ENCODE measurements at places on chromosomes 12 and 14. TPM values are rescaled to one million over a fixed set of nuclear protein-coding genes. Genes with fewer than 3 reads are reported as not detected.

DNA sequence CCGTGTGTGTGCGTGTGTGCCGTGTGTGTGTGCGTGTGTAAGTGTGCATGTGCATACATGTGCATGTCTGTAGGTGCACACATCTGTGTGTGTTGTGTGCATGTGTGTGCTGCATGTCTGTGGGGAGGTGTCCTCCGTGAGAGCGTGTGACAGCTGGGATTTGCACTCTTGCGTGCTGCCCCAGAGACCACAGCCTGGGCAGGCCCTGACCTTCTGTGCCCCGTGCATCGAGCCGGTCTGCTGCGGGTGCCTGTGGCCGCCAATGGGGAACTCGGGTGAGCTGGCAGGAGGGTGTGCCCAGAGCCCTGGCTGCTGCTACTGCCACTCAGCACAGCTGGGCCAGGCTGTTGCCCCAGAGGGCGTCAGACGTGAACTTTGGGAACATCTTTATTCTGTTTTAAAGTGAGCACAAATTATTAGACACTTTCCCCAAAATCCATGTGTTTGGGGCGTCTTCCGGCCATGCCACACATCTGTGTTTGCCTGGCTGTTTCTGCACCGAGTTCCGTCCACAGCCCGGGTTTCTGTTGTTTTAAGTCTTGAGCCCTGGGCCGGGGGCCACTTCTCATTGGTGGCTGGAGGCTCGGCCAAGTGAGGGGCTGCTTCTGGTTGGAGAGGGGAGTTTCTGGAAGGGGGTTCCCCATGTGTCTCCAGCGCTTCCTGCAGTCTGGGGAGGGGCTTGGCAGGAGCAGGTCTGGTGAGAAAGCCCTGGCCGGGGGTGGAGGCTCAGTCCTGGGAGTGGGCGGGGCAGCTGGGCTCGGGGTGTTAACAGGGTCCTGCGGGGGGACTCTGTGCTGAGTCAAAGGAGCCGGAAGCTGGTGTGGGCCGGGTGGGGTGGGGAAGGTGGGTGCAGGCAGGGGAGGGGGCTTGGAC lies 7.6 kb downstream of the CEP170B start:
- DNase-seq = no peak

The ZFYVE21 gene
- 27.6 TPM for total RNA-seq

DNA sequence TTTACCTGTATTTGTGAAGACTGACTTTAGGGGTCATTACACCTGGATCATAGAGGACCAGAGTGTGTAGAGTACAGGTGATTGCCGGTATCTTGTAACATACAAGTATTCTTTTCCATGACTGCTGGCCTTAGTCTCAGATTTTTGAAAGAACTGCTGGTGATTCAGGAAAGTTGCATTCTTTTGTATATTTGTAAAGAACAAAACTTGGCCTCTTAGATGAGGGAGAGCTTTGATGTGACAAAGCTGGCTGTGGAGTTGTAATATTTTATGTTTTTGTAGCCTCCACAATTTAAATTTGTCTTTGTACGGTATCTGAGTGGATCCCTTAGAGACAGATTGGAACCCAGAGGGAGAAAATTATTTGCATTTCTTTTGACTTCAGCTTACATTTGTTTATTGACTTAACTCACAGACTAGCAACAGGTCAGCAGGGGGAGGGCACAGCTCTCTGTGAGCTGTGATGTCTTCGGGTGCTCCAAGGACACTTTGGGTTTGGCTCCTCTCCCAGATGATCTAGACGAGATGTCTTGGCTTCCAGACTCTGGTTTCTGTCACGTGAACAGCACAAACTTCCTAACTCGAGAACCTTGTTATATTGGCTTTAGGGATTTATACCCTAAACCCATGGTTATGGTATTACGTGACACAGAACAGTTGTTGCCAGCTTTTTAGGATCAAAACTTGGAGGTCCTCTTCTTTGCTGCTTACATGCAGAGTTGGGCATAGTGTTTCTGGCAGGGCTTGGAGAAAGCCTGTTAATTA lies 65.9 kb downstream of the DAAM1 start:
- peak; percentile 99 for DNase-seq

DNA sequence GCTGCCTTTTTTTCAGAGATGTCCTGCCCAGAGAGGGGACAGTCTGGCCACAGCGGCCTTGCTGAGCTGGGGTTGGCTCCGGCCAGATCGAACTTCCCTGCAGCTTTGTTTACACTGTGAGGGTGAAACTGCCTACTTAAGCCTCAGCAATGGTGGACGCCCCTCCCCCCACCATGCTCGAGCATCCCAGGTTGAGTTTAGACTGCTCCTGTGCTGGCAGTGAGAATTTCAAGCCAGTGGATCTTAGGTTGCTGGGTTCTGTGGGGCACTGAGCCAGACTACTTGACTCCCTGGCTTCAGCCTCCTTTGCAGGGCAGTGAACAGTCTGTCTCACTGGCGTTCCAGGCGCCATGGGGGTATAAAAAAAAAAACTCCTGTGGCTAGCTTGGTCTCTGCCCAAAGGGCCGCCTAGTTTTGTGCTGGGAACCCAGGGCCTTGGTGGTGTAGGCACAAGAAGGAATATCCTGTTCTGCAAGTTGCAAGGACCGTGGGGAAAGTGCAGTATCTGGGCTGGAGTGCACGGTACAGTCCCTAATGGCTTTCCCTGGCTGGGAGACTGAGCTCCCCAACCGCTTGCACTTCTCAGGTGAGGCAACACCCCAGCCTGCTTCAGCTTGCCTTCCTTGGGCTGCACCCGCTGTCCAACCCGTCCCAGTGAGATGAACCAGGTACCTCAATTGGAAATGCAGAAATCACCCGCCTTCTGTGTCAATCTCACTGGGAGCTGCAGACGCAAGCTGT lies 79.1 kb downstream of the LRIG3 start:
- DNase-seq = no peak

DNA sequence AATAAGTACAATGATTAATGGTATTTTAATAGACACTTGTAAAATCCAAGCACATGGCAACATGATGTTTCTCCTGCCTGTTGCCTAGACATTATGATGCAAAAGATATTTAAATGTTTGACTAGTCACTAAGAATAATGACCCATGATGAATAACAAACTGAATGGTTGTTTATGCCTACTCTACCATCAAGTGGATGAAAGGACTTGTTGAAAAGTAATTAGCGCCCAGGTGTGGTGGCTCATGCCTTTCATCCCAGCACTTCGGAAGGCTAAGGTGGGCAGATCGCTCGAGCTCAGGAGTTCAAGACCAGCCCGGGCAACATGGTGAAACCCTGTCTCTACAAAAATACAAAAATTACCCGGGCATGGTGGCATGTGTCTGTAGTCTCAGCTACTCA lies 30.7 kb downstream of the KIF21A start:
- DNase-seq = no peak

DNA sequence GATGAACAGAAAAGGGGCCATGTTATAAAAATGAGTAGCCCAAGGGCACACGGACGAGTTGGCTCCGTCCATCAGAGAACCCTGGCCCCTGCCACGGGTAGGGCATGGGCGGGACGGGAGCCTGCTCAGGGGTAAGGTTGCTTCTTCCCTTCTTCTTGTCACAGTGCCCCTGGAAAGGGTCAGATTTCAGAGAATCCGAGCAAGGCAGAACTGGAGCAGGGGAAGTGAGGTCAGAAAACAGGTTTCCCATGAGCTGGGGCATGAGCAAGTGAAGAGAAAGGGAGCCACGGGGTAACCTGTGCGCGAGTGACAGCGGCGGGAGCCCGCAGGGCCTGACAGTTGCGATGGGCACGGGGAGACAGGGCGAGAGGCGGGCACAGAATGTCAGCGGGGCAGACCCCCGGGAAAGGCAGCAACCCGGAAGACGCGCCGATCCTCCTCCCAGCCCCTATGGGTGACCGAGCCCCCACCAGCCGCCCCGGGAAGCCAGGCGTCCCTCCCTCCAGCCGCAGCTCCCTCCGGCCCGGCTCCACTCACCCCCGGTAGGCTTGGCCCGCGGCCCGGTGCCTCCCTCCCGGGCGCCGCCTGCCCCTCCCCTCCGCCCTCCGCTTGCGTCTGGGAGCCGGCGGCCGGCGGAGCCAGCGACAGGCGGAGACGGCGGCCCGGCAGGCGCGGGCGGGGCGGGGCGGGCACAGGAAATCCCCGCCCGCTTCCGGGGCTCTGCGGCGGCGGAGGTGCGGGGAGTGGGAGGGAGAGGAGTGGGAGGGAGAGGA lies at the start of gene ZNF641:
Gene ZNF641 (minus strand): TSS at position 671 of the 773 bp plus-strand sequence. CDS start 2,829 bp downstream, outside the sequence.
- peak; percentile 70 for DNase-seq

The CEBPE gene
- not detected for total RNA-seq

- DNase-seq = peak; percentile 38
Observed at GRCh38 chr12:48883305-48884161, 17.9 kb upstream of the RND1 start.

DNA sequence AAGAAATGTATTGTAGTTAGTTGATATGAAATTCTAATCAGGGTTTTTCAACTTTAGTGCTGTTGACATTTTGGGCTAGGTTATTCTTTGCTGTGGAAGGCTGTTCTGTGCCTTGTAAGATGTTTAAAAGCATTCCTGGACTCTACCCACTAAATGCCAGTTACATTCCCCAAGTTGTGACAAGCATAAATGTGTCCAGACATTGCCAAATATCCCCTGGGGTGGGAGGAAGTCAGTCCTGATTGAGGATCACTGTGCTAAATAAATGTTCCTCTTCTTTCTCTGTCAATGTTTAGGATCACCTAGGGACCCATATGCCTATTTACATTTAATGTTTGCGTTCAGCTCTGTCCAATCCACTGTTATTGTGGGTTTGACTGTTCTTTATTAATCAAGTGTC lies 268.3 kb downstream of the TMTC2 start:
- DNase-seq = no peak

GRCh38 chr14:22383515-22384166 lies 205.4 kb downstream of the DAD1 start:
- no peak for DNase-seq

GRCh38 chr14:91805659-91806058 lies 61.7 kb downstream of the TC2N start:
- DNase-seq = no peak

- DNase-seq = no peak
Observed at GRCh38 chr12:132544498-132544897, 54.5 kb downstream of the FBRSL1 start.

- no peak for DNase-seq
Observed at GRCh38 chr12:79961411-79961810, 26.5 kb upstream of the PPP1R12A start.

- peak; percentile 31 for DNase-seq
Observed at GRCh38 chr14:21109377-21110138, 8.7 kb downstream of the TMEM253 start.

The GLS2 gene
- total RNA-seq = 0.32 TPM

DNA sequence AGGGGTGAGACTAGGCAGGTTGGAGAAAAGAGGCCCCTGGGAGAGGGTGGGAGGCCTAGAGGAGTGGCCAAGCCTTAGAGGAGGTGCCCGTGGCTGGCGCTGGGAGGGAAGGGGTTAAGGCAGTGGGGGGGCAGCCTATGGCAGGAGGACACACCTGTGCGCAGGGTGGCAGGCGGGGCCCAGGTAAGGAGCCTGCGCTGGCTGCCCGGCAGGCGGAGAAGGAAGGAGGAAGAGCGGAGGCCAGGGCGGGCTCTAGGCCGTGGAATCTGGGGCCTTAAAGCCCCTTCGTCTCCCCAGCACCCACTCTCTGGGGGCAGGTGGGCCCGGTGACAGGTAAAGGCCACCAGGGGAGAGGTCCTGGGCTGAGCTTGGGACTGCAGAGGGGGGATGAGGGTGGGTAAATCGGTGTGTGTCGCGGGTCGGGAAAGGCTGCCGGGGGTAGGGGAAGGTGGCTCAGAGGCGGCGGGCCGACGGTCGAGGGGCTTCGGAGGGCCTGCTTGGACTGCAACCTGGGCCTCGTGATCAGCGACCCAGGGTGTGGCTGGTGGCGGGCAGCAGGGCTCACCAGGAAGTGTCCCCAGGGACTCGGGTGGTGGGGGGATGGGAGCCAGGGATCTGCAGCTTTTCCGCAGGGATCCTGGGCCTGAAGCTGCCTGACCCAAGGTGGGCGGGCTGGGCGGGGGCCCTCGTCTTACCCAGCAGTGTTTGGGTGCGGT lies 7.3 kb downstream of the PHB2 start:
- DNase-seq = no peak

GRCh38 chr14:41609704-41610183 lies 3.1 kb downstream of the LRFN5 start:
- DNase-seq = peak; percentile 5

DNA sequence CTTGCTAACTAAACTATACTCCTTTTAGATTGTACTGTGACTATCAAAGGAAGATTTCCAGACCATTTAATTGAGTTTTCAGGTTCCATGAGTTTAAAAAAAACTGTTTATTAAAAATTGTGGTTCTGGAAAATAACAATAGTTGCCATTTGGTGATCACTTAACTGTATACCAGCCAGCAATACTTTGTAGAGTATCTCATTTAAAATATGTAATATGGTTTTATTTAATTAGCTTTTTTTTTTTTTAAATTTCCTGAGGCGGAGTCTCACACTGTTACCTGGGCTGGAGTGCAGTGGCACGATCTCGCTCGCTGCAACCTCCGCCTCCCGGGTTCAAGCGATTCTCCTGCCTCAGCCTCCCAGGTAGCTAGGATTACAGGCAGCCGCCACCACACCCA lies 7.4 kb downstream of the MARK3 start:
- DNase-seq = no peak

DNA sequence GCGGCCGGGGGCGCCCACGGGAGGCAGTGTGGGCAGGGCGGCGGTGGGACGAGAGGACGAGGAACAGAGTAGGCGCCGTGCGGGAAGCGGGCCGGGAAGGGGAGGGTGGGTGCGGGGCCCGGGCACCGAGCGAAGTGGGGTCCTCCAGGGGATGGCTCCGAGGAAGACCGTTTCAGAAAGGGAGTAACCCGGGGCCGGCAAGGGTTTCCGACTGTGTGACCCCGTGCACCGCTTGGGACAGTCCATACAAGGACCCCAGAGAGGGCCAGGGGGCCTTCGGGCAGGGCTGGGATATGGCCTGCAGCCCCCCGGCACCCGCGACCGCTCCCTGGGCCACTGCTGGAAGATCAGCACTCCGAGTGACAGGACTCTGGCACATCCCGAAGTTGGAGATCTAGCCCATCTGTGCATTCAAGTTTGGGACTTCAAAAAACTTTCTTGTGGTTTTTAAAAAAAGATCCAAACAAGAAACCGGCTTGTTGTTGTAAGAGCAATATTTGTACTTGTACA lies 448 bp downstream of the TSPAN9 start:
- DNase-seq = peak; percentile 28

The PSMA6 gene
- total RNA-seq = 505 TPM

The VTI1B gene
- 54.9 TPM for total RNA-seq

GRCh38 chr12:27453421-27453820 lies 6.9 kb downstream of the SMCO2 start:
- no peak for DNase-seq

DNA sequence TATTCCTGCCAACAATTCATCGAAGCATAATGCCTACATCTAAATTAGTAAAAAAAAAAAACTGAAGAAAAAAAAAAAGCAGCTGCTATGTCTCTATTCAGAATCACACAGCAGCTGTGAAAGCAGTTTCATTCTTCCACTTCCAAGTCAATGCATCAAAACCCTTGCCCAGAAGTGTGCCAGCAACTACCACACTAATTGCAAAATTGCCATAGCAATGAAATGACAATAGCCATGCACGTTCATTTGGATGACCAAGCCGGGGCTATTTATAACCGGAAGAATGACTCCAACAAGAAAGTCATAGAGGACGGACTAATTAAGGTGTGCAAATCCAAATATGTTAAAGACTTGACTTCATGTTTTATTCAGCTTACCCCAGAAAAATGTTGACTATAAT lies 42.5 kb downstream of the SLC2A13 start:
- peak; percentile 61 for DNase-seq

The RDH12 gene
- 0.20 TPM for total RNA-seq

- DNase-seq = no peak
Observed at GRCh38 chr14:30234966-30235365, 307.3 kb upstream of the PRKD1 start.

The SLC2A13 gene
- total RNA-seq = 3.2 TPM

All from M059J (cell line).